ENCODE measurements at places on chromosomes 1 and 21.

GRCh38 chr1:51908499-51908898 lies 30.0 kb upstream of the NRDC start:
- DNase-seq: no peak

GRCh38 chr21:38897532-38898421 lies 92.0 kb downstream of the ETS2 start:
- DNase-seq: no peak

GRCh38 chr1:150973836-150974579 lies 627 bp downstream of the CERS2 start:
- DNase-seq: peak; percentile 70

GRCh38 chr1:206472024-206472423 lies 1.7 kb downstream of the IKBKE start:
- DNase-seq: no peak

GRCh38 chr1:65995336-65995735 lies 202.6 kb downstream of the PDE4B start:
- no peak for DNase-seq

GRCh38 chr1:40708750-40709099 lies 17.2 kb downstream of the NFYC start:
- peak; percentile 89 for DNase-seq

DNA sequence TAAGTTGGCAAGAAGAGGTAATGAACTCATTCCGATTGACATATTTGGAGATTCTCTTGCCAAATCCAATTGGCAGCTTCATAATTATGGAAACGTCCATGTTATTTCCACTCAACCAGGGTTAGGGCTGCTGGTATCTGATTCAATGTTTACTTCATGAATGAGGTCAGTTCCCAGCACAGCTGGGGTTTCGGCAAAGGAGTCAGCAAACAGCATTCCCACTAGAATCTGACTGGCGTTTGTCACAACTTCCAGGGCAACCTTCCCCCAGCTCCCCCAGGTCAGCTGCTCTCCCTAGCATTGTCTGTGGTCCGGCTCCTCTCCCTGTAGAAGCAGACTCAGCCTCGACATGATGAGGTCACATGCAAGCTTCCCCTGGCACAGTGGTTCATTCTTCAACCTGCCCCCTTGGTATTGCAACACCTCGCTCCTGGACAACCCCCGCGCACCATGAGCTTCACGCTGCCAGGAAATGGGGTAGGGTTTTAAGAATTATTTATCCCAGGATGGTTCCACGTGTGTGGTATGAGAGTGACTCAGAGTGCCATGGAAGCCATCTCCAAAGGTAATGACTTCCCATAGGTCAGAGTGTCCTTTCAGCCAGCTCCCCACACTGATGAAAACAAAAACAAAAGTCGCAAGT lies 100.7 kb upstream of the SLC25A33 start:
- DNase-seq: no peak

DNA sequence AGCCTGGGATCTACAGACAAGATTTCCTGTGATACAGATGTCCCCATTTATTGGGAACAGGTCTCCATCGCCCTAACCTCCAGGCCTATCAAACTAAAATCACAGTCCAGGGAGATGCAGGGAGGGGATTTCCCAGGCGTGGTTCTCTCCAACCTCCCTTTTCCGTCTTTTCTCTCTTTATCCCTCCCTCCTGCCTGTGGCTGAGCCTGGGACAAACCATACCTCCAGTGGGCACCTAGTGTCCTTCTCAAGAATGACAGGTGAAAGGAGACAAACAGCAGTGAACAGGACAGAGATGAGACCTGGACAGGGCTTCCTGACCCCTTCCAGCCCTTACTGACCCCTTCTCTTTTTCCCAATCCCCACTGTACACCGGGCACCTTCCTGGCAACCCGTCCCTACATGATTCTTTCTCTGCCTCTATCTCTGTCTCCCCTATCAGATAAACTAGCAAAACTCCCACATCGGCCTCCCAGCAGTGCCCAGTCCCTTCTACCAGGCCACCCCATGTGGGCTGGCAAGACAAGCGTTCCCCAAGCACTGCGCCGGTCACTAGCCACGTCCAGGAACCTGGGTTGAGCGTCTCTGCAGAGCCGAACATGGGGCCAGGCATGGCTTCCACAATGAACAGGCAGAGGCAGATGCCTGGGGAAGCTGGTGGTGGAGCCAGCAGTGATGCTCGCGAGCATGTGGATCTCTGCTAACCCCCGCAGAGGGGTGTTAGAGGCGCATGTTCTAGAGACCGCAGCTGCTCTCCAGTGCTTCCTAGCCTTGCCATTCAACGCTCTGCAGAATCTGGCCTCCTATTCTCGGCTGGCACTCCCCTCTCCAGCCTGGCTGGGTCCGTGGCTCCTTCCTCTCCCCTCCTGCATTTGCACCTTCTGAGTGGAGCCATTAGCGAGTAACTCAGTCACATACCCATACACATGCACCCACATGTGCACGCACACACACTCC lies 54.7 kb downstream of the ELK4 start:
- DNase-seq: no peak

DNA sequence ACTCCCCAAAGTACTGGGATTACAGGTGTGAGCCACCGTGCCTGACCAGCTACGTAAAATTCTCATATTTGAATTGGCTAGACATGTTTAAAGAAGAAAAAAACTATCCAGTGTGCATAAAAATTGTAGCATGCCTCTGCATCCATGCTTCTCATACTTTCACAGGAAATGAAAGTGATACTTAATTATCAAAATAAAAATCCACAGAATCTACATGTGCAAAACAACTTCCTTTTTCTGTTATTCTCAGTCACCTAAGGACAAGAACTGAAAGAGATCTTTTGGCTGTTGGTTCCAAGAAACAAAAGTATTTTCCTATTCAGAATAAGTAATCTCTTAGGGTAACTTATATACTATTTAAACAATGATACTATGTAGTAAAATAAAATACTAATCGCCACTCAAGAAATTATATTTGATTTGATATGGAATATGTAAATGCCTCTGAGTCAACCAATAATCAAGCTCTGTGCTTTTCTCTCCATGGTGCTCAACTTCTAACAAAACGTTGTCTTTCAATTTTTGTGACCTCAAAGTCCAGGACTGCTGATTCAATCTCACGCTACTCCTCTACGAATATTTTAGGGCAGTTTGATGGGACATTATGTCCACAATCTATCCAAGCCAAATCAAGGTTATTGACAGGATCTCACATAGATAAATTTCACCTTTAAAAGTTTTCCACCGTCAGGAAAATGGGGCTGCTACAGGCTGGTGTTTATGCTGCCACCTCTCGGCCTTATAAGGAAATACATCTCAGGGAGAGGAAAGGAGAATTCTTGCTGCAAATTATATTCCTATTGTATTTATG lies 102.7 kb downstream of the ZNF281 start:
- peak; percentile 71 for DNase-seq

DNA sequence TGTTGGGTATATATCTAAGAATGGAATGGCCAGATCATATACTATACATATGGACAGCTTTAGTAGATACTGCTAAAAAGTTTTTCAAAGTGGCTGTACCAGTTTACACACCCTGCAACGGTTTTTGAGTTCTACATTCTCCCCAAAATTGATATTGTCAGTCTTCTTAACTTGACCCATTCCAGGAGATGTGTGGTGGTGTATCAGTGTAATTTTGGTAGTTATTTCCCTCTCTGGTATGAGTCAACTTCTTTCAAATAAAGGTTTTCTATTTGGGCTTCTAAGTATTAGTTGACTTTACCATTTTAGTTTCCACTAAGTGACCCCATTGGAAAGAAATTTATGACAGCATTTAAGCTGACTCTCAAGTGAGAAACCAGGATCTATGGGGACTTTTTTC lies 29.2 kb downstream of the INKA2 start:
- no peak for DNase-seq
